NCI-H1105 (cell line): ENCODE measurements at places on chromosomes 5 and 9.

GRCh38 chr5:101663543-101663942 lies 632.5 kb downstream of the SLCO4C1 start:
- DNase-seq: no peak

DNA sequence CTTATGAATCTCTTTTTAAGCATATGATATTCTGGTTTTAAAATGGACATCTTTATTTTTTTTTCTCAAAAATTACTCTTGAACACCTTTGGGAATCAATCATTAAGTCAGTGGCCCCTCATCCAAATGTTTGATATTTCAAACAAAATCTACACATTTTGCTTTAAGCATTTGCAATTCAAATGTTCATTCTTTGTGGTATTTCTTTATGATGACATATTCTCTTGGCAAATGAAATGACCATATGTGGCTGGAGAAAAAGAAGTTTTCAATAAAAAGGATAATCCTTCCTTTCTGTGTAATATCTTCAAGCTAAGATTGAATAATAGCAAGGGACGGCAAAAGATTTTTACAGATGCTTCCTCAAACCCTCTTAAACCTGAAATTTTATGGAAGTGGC lies 420.8 kb downstream of the MTRR start:
- no peak for DNase-seq

- DNase-seq: no peak
These were observed 76.9 kb downstream of the PIP5K1B start for GRCh38 chr9:68781928-68782327.

- no peak for DNase-seq
These were observed 518.5 kb downstream of the NR2F1-AS1 start for GRCh38 chr5:93062548-93062947.

DNA sequence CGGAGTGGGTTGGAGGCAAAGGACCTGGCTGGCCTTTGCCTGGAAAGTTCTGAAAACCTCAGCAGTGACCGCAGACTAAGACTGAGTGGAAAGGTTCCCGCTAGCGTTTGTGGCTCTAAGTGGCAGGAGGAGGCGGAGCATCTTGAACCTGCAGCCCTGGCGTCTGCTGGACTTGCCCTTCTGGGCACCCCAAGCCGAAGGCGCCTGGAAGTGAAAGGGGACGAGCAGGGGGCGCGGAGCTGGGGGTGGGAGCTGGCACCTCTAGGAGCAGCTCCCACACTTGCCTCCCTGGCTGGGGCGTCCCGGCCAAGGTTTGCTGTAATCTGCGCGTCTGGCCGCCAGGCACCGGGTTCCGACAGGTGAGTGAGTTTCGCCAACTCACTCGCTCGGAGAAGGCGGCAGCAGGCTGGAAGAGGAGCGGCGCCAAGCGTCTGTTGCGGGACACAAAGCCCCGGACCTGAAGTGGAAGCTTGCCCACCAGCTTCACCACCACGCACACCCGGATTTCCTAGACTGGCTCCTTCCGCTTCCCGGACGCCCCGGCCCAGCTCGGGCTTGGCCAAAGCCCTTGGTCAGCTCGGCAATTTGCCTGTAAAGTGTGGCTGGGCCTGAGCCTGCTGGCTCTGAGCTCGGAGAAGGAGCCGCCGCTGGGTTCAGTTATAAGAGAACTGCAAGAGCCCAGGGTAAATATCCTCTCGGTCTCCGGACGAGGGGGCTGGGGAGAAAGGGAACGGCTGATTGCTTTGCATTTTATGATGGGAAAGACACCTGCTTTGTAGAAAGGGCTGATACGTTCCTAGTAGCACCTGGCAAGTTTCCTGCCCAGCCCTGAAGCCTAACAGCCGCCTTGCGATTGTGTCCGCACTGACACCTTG lies at the start of gene GNA14:
Gene GNA14 (minus strand): TSS at position 89 of the 875 bp plus-strand sequence. CDS start 529 bp downstream, outside the sequence.
- DNase-seq: no peak

DNA sequence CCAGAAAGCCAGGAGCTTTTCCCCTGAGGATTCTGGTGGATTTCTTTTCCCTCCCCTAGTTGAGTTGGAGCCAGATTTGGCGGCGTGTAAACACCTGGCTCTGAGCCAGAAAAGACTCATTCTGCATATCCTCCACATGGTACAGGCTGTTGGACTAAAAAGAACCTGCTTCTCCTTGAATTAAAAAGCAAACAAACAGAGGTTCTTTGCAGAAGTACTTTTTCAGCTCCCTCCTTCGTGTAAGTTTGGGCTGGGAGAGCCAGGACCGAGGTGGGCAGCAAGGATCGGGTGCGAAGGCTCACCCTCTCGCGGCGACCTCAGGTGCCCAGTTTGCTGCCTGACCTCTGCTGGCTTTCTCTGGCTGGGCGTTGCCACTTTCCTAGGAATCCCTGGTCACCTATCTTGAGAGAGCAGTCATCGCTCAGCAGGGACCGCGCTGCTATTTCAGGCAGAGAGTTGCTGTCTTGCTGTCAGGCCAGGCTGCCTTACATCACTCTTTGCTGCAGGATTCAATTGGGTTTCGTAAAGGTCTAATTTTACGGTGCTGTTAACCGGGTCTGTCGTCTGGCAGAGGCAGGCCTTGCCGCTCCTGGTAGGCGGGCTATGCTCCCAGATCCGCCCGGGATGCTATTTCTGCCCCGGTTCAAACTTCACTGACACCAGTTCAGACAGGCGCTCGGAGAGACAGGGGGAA lies 3.2 kb downstream of the PAPPA start:
- peak; percentile 85 for DNase-seq
